Suppressor macrophage (primary cell): ENCODE measurements at places on chromosomes 3 and 15.

- DNase-seq, result peak; percentile 75
Measured at GRCh38 chr3:40800343-40800742, 275.6 kb downstream of the ZNF621 start.

- no peak for DNase-seq
Measured at GRCh38 chr3:45604596-45604995, 10.0 kb downstream of the LIMD1 start.

- no peak for DNase-seq
Measured at GRCh38 chr3:38027466-38028465, 1.7 kb downstream of the PLCD1 start.

DNA sequence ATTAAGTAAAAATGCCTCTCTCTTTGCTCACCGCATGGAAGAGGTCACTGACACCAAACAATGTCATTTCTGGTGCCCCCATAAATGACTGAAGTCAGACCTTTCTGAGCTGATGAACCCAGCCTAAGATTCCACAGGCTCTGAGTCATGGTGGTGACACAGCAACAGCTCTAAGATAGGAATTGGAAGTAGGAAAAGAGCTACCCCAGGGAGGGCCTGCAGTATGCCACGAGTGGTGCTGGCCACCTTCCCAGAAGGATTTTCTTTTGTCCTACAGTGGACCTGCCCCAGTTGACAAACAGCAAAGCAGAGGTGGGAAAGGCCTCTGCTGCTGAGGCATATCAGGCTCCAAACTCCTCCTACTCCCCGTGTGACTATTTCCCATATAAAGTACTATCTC, 208.1 kb downstream of the MINAR1 start:
- no peak for DNase-seq

GRCh38 chr3:195162816-195163215, 108.1 kb downstream of the XXYLT1 start:
- DNase-seq, result no peak

DNA sequence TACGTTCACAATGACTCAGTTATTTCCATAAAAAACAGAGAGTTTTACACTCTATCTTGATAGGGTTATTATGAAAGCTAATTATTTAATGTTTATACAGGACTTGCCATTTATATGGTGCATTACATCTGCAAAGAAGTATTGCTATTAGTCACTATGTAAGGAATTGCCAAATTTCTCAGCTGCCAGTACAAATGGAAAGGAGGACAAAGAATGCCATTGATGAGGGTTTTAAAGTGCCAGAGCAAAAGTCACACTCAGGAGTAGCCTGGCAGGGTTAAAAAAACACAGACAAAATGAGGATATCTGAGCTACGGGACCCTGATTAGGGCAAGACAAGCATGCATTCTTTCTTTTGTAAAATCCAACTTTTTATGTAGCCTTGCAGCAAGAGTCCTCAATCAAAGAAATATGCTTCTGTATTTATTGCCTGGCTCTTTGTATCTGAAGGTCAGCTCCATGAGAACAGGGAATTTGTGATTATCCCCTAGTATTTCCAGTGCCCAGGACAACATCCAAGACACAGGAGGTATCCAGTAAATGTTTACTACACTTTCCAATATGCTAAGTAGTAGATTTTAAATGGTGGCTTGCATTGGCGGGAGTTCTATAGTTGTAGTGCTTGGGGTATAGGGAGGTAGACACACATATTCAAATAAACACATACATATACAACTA, 1013.6 kb downstream of the ROBO1 start:
- no peak for DNase-seq

DNA sequence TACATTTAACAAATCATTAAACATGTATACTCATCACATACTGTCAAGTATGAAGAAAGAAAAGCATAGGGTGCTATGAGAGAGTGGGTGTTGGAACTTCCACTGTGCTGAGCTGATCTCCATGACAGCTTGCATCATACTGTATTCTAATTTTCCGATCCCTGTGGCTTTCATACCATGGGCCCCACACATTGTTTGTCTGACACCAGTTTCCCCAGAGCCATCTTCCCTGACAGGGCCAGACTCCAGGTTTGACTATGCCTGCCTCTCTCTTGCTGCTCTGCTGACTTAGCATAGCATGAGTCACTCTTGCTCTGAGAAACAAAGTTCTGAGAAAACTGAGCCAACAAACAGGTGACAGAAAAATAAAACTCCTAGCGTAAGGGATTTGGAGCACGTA, 37.0 kb upstream of the CASR start:
- DNase-seq, result peak; percentile 21

- DNase-seq, result no peak
Measured at GRCh38 chr3:57545636-57546268, 1.6 kb upstream of the DNAH12 start.

GRCh38 chr3:52019352-52020080, 23.8 kb upstream of the RPL29 start:
- DNase-seq, result no peak

DNA sequence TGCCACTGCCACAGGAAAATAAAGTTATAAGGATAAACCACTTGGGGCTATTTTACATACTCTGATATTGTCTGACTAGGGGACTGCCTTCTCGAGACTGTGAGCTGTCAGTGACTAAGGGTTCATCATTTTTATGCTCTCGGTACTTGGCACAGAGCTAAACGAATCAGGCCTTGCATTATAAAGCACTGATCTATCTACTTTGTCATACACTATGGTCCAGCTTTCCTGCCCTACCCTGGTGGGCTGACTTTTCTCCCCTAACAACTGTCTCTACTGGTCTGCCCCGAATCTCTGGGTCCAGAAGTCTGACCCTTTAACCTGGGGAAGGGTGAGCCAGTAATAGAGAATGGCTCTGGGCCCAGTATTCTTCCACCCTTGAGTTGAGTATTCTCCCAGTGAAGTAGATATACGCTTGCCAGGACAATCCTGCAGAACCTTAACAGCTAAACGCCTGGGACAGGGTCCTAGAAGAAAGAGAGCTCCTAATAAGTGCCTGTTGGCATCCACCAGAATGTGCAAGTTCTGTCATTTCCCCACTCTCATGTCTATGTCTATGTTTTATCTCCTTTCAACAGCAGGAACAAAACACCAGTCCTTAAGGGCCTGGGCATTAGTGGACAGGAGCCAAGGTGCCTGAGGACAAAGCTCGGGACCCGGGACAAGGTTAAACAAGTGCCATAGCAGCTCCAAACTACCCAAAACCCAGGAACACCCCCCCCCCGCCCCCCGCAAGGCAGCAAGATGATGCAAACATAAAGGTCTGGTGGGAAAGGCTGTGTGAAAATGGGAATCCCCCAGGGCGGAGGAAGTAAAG, 1.2 kb downstream of the LARP6 start:
- no peak for DNase-seq

GRCh38 chr3:32876920-32877319, 59.1 kb downstream of the TRIM71 start:
- no peak for DNase-seq

DNA sequence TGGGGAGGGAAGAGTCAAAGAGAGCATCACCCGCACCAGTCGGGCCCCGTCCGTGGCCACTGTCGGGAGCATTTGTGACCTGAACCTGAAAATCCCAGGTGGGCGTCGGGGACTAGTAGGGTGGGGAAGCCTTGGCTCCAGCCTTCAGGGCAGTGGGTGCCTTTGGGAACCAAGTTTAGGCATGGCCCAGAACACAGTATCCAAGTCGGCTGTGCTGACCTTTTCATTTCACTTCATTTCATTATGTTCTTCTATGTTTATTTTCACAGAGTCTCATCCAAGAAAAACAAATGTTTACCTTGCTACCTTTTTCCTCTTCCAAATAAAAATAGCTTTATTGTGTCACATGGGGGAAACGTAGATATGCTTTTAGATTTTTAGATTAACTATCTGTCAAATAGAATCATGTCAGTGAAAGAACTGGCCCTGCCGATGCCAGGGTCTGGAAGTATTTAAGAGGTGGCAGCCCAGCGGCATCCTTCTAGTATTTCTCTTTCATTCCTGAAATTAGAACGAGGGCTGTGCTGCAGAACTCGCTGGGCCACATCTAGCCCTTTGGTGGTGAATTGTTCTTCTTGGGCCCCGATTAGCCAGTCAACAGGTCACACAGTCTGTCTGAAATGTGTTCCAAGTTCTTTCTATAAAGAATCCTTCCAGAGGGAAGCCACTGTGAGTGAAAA, 60.5 kb downstream of the DNASE1L3 start:
- DNase-seq, result no peak

- DNase-seq, result peak; percentile 53
Measured at GRCh38 chr3:129016356-129016719, 15.2 kb downstream of the EFCC1 start.

DNA sequence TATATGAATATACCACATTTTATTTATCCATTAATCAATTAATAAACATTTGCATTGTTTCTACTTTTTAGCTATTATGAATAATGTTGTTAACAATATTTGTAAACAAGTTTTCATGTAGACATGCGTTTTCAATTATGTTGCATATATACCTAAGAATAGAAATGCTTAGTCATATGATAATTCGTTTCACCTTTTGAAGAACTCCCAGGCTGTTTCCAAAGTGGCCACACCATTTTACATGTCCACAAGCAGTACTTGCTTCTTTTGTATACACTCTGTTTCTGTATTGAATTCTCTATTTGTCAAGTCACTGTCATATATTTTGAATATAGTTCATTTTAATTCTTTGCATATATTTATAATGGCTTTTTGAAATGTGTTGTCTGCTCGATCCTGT, 206.9 kb upstream of the ZBTB20 start:
- no peak for DNase-seq

- DNase-seq, result no peak
Measured at GRCh38 chr3:25916321-25916720, 126.4 kb downstream of the OXSM start.

DNA sequence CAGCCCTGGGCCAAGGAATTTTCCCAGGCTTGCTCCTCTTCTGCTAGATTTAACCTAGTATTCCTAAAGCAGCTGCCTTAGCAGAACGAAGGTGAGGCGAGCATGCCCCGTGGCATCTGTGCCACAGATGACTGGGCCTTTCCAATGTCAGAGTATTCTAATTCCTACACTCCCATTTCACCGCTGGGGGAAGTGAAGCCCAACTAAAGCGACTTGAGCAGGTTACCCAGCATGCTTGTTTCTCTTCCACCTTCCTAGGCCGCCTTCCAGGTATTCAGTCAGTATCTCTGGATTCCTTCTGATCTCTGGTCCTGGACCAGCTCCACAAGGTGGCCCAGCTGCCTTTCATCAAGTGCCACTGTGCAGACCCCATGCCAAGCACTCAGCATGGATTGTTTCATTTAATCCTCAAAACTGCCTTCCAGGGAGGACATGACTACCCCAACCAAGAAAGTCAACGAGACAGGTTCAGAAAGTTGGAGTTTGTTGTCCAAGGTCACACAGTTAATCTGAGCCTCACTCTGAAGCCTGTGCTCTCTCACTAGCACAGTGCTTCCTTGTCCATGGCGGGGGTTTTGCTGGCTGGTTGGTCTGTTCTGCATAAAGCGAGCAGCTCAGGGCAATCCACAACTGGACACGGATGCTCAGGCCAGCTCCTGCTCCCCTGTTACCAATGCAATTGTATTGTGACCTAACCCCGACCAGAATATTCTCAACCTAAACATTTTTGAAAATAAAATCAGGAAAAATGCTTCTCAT, 15.1 kb downstream of the MYO5C start:
- no peak for DNase-seq

GRCh38 chr3:107813026-107813425, 277.8 kb downstream of the CD47 start:
- DNase-seq, result no peak

- no peak for DNase-seq
Measured at GRCh38 chr3:58104151-58104550, 95.9 kb downstream of the FLNB start.

DNA sequence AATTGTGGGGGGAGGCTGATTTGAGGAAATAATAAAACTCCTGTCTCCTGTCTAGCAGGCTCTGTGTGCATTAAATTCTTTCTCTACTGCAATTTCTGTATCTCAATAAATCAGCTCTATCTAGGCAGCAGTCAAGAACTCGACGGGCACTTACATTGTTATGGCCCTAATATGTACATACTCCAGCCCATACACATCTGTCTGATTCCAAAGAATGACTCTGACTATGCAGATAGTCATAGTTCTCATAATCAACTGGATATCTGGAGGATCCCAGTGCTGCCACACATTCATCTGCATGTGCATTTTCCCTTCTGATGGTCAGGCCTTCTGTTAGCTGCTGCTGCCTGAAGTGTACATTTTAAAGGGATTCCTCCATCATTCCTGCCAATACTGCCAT, 114.6 kb downstream of the GABRB3 start:
- DNase-seq, result no peak

- no peak for DNase-seq
Measured at GRCh38 chr15:95511671-95512070, 818.8 kb upstream of the NR2F2 start.

DNA sequence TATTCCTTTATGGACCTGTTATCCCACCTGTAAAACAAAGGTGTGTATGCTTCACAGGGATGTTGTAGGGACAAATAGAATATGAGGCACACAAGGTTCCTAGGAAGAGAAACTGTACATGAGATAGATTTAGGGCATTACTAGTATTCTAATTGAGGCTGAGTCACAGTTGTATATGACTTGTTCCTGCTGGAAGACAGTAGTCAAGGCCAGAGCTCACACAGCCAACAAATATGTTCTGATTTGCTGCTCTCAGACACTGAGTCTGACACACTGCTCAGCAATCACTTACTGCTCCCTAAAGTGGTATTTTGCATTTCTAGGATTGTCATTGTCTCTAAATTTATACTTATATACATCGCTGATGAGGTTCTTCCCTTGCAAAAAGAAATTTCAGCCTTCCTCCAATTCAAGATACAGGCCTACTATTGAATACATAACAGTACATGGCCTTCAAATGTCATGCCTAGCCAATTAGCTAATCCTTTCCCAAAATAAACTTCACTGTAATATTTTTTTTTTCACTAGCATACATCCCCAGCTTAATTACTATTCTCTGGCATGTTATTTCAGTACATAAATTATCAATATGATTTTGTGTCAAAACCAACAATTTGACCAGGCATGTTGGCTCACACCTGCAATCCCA, 69.8 kb downstream of the TIGIT start:
- DNase-seq, result no peak

- DNase-seq, result no peak
Measured at GRCh38 chr3:131729643-131730017, 226.9 kb upstream of the MRPL3 start.

GRCh38 chr15:26864664-26865191, 2.1 kb upstream of the GABRA5 start:
- no peak for DNase-seq

GRCh38 chr3:4408958-4409357, 58.1 kb downstream of the SUMF1 start:
- DNase-seq, result peak; percentile 42
